ENCODE measurements at places on chromosomes 3 and 15.

- DNase-seq = no peak
These were observed 60.8 kb upstream of the GOLIM4 start for GRCh38 chr3:168156479-168156878.

GRCh38 chr3:77303955-77304699 lies 264.2 kb downstream of the ROBO2 start:
- no peak for DNase-seq

GRCh38 chr3:84991422-84991900 lies 32.7 kb downstream of the CADM2 start:
- DNase-seq = no peak

GRCh38 chr15:65329984-65330735 lies 25.7 kb downstream of the RNU5B-1 start:
- DNase-seq = no peak

GRCh38 chr3:64120876-64121275 lies 97.6 kb upstream of the PSMD6 start:
- no peak for DNase-seq

DNA sequence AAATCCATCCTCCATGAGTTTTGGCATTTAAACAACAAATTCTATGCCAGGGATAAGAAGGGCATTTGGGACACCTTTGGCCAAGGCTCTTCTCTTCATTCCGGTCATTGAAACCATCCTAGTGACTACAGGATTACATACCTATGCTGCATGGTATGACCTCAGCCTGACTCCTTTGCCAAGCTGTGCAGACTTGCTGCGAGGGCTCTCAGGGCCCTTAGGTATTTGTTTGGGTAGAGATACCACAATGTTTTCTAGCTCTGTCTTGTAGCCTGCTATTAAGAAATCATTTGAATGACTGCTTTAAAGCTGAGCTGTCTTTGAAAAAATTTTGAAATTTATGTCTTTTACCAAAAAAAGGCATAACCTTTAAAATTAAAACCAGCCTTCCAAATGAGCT lies 749.8 kb upstream of the SGO1 start:
- DNase-seq = no peak

- no peak for DNase-seq
These were observed 380.7 kb downstream of the ERC2 start for GRCh38 chr3:56087451-56088053.

GRCh38 chr15:58510715-58511598 lies 79.2 kb downstream of the LIPC start:
- peak; percentile 57 for DNase-seq

DNA sequence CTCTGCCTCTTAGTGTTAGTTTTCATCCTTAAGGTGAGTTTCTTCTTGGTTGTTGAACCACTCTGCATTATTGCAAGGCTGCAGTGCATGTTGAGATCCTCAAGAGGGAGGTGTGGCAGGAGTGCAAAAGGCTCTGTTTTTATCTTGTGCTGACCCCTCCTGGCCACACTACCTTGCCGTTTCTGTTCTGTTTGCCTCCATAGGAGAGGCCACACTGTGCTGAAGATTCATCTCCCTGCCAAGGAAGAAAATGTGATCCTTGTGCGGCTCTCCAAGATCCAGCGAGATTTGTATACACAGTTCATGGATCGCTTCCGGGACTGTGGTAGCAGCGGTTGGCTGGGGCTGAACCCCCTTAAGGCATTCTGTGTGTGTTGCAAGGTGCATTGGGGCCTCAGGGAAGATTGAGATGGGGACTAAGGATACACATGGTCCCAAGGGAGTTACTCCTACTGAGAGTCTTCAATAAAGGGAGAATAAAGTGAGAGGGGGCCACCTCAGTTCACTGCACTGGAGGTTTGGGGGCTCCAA lies 33.0 kb upstream of the TEX264 start:
- peak; percentile 74 for DNase-seq

GRCh38 chr3:57596495-57597126 lies 533 bp downstream of the ARF4 start:
- DNase-seq = peak; percentile 93

DNA sequence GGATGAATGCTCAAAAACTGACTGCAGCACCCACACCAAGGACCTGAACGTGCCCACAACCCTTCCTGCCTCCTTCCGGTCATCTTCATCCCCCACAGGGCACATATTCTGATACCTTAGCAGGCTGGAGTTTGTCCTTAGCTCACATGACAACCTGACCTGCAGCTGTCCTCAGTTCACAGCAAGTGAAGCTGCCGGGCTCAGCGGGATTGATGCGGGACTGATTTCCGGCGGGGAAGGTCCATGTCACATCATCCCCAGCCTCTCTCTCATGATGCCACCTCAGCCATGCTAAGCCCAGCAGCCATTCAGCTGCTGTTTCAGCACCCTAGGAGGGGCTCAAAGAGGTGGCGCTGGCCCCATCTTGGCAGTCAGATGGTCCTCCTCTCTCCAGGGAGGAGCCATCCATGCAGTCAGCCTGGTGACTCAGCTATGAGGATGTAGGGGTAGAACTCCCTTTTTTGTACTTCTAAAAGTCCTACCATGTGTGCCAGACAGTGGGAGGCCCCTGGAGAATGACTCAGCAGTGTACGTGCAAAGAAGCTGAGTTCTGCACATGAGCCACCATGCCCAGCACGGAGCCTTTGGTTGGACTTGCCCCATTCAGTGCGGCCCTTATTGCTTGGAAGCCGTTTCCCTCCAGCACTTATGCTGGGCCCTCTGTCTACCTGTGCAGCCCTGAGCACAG lies 9.5 kb downstream of the CA12 start:
- peak; percentile 90 for DNase-seq
